T-helper 2 cell treated with Interferon-gamma antibody and Interleukin-4, amounts not matched to agents 100 ng/mL and 5 ng/mL, for 36 hours (primary cell): ENCODE measurements at places on chromosomes 7 and 10. TPM values are rescaled to one million over a fixed set of nuclear protein-coding genes. Genes with fewer than 3 reads are reported as not detected.

TMEM176A gene
- not detected in 2 replicates for total RNA-seq

UTF1 gene
- total RNA-seq: not detected in 2 replicates

ZNF25 gene
- total RNA-seq: 5.0 and 5.6 TPM in 2 replicates

HOGA1 gene
- not detected in 2 replicates for total RNA-seq

HOXA9 gene
- total RNA-seq: not detected in 2 replicates

PTPRZ1 gene
- not detected in 2 replicates for total RNA-seq

CDHR1 gene
- 0.07 TPM in 1 of 2 replicates, not detected in the other for total RNA-seq

MGMT gene
- total RNA-seq: 17.3 and 17.9 TPM in 2 replicates

DMBT1 gene
- not detected in 2 replicates for total RNA-seq

ZMIZ2 gene
- 84.1 and 87.8 TPM in 2 replicates for total RNA-seq

LIPK gene
- not detected in 2 replicates for total RNA-seq

PRLHR gene
- total RNA-seq: not detected in 2 replicates

MOGAT3 gene
- not detected in 2 replicates for total RNA-seq

HECW1 gene
- total RNA-seq: not detected in 2 replicates

GPR37 gene
- total RNA-seq: not detected in 2 replicates

ZNF680 gene
- 8.8 and 11.2 TPM in 2 replicates for total RNA-seq

SPDYE6 gene
- not detected in 2 replicates for total RNA-seq

SMO gene
- total RNA-seq: 0.05 and 0.14 TPM in 2 replicates

NPM3 gene
- total RNA-seq: 36.3 and 40.0 TPM in 2 replicates

OR2A12 gene
- total RNA-seq: not detected in 2 replicates

ZNF438 gene
- 3.9 and 4.9 TPM in 2 replicates for total RNA-seq

PAX4 gene
- total RNA-seq: not detected in 2 replicates

PODXL gene
- 1.5 TPM in 2 replicates for total RNA-seq

TAS2R3 gene
- total RNA-seq: 1.1 and 1.3 TPM in 2 replicates

MCM10 gene
- total RNA-seq: 61.7 and 65.0 TPM in 2 replicates

KCNIP2 gene
- total RNA-seq: 4.2 and 4.6 TPM in 2 replicates

VOPP1 gene
- total RNA-seq: 73.7 and 76.0 TPM in 2 replicates

ADGRA1 gene
- total RNA-seq: not detected in 2 replicates

KIAA1549 gene
- 0.45 and 0.50 TPM in 2 replicates for total RNA-seq

SPAM1 gene
- not detected in 2 replicates for total RNA-seq

DNAJC30 gene
- total RNA-seq: 7.5 and 8.5 TPM in 2 replicates

TMEM72 gene
- not detected in 2 replicates for total RNA-seq

TUBB8 gene
- not detected in 2 replicates for total RNA-seq

CUBN gene
- 0.55 and 0.89 TPM in 2 replicates for total RNA-seq

SPACDR gene
- total RNA-seq: 3.2 and 3.3 TPM in 2 replicates

PLAU gene
- 4.5 and 4.8 TPM in 2 replicates for total RNA-seq

CRYGN gene
- total RNA-seq: not detected in 2 replicates

TMEM130 gene
- total RNA-seq: not detected in 2 replicates

TFEC gene
- 0.61 and 1.0 TPM in 2 replicates for total RNA-seq

TBX20 gene
- total RNA-seq: 0.25 and 0.39 TPM in 2 replicates

COL13A1 gene
- total RNA-seq: not detected in 2 replicates

CLDN3 gene
- not detected in 2 replicates for total RNA-seq

GPR15LG gene
- not detected in 2 replicates for total RNA-seq

TSPAN14 gene
- total RNA-seq: 118 and 119 TPM in 2 replicates

PKD1L1 gene
- total RNA-seq: 0.09 and 0.11 TPM in 2 replicates

SDK1 gene
- 0.09 and 0.16 TPM in 2 replicates for total RNA-seq
